ENCODE measurements at places on chromosomes 11 and 22. TPM values are rescaled to one million over a fixed set of nuclear protein-coding genes. Genes with fewer than 3 reads are reported as not detected.

- DNase-seq, result no peak
Measured at GRCh38 chr11:111530091-111530490, 10.4 kb upstream of the LAYN start.

DNA sequence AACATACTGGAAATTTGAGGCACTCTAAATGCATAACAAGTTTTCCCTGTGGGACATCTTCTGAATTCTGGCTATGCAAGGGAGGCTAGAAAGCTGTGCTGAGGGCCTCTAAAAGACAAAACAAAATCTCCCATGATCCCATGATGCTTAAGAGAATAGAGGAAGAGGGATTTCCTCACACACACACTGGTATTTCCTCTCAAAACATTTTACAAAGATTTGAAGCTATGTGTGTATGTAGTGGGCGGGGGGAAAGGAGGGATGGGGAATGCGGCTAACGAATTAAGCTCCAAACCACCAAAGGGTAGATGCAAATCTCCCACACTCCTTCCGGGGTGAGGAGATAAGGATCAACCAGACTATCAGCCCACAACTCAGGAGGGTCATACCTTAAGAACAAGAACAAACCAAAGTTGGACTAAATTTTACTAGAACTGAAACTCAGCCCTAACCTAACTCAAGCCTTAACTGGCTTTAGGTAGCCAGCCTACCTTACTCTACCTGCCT, 6.0 kb downstream of the OR2AT4 start:
- no peak for DNase-seq

DNA sequence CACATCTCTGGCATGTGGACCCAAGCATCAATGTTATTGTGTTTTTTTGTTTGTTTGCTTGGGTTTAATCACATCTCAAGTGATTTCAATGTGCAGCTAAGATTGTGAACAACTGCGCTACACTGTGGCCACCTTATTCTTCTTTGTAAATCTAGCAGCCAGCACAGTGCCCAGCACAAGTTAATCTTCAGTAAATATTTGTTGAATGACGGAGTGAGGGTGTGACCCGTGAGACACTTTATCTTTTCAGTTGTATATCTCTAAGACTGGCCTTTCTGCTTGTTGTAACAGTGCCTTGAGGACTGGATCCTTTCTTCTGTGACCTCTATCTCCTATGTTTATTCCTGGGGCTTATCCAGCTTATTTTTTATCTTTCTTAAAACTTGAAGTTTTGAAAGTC, 21.4 kb upstream of the AMOTL1 start:
- DNase-seq, result no peak

GRCh38 chr11:11035331-11035730, 177.5 kb upstream of the ZBED5 start:
- DNase-seq, result no peak

DNA sequence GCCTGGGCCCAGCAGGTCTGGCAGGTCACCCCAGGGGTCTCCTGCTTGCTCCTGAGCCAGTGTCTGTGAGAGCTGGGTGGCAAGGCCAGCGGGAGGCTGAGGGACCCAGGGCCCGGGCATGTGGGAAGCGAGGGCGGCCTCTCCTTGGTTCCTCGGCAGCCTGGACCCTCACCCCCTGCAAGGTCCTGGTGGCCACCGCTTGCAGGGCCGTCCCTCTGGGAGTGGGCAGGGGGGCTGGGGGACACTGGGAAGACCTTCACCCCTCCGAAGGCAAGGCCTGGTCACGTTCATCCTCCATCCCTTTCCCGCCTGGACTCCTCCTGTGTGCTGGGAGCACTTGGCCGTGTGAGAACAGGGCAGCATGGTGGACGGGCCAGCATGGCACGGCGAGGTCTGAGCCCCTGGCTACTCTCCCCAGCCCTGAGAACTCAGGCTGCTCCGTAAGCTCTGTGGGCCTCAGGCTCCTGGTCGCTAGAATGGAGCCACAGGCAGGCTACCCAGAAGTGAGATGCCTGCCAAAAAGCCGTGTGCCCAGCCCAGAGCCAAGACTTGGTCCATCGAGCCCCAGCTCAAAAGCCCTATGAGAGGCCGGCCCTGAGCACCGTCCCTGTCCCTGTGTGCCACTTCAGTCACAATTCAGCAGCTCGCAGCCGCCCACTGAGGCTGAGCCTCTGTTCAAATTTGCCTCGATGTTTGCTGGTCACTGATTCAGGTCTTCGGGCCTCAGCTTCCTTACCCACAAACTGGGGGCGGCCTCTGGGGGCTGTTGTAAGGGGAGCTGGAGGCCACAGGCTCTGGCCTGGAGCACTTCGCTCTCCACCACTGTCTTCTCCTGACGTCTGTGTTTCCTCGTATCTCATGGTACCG, 45.0 kb downstream of the IGLL1 start:
- no peak for DNase-seq

DNA sequence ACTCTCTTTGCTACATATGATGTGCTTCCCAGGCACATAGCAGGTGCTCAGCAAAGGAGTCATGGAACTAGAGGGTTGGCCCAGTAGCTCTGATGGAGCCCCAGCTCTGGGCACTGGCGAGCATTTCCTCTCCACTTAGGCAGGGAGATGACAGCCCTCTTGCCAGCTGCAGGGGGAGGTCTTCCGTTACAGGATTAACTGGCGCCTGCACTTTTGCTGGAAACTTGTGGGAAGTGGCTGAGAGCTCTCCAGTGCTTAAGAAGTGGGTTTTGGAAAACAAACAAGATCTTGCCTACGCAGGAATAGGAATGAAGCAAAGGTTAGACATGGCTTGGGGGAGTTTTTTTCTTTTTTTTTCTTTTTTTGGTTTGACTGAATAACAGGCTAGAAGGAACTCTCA, 75.5 kb downstream of the MICAL2 start:
- peak; percentile 76 for DNase-seq

SMARCB1 gene
- 54.8 TPM for total RNA-seq
